Mesenteric fat pad (tissue), 1 donor: ENCODE measurements at places on chromosomes 1 and 21. TPM values are rescaled to one million over a fixed set of nuclear protein-coding genes. Genes with fewer than 3 reads are reported as not detected.

The PLA2G2D gene
- total RNA-seq, result not detected

The RNF186 gene
- not detected for total RNA-seq

The ACOT11 gene
- 3.6 TPM for total RNA-seq

GRCh38 chr21:46171585-46171984 lies 12.7 kb downstream of the SPATC1L start:
- DNase-seq, result peak; percentile 16

DNA sequence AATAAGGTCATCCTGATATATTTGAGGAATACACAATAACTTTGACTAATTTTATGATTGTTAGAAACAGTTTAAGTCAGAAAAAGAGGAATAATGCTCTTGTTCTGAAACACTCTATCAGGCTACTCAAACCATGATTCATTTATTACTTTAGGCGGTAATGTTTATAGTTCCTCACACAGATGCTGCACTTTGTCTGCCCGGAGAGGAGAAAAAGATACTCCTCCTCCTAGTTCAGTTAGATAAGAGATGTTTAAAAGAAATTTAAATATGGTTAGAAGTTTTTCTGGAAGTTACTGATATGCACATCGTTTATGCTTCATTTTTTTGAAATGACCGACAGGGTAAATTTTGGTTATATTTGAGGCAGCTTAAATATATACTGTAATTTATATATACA lies 103.0 kb downstream of the ZMYM4 start:
- no peak for DNase-seq

DNA sequence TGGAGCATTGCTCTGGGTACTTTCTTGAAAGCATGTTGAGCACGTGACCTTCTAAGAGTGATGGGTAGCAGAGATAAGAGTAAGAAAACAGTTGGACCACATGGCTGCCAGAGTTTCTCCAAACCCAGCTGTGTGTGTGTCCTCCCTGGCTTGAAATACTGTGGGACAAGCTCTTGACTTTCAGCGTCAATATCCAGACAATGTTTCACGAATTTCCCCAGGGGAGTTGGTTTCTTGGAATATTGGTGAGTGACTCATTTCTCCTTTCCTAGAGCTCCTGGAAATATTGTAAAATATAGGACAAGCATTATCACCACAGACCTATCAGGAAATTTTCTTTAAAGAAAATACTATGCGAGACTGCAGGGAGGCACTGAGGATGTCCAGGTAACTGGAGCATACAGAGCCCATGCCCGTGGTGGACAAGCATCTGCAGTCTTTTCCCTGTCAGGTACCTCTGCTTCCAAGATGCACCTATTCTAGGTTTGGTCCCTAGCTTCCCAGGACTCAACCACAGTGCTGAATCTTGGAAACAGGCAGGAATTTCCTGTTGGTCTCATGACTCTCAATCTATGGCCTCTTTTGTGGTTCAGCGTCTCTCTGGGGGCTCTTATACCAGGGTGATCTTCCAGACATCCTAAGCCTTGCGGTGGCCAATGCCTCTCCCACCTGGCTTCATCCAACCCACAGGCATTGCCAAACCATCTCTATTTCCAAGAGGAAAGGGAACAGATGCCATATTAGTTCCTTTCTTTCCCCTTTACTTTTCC lies 67.4 kb downstream of the KCNJ6 start:
- DNase-seq, result no peak
